Epithelial cell of proximal tubule (primary cell): ENCODE measurements at places on chromosomes 4 and X.
A peak's percentile ranks its signal among the peaks of the same experiment; 100 is the strongest.

- DNase-seq: no peak
Observed at GRCh38 chr4:148390311-148390710, 51.9 kb downstream of the NR3C2 start.

DNA sequence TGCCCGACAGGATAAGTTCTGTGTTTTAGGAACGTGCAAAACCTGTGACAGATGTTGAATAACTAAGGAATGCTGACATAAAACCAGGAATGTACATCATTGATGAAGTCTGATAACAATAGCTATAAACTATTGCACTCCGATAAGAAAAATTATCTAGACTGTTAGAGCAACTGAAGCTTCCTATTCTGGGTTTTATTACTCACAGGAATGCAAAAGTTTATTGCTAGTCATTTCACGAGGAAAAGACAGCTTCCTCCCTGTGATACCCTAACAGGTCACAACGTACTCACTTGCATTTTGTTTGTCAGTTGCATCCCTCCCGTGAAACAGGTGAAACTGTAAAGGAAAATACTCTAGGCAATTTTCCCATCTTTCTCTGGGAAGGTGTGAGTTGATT lies 65.9 kb downstream of the CLDN22 start:
- DNase-seq: no peak

DNA sequence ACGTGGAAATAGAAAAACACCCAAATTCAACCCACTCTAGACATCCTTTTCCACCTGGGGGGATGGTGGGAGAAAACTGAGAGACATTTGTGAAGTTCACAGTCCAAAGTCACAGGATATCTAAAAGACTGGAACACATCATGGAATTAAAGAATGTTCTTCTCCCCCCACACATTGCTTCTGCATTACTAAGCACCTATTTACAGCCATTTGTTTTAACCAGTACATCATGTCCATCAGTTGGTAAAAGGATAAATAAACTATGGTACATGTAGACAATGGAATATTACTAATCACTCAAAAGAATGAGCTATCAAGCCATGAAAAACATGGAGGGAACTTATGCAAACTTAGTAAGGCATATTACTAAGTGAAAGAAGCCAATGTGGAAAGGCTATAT lies 185.5 kb upstream of the ANXA10 start:
- no peak for DNase-seq

GRCh38 chrX:139932073-139932900 lies 566 bp downstream of the ATP11C start:
- DNase-seq: no peak

- no peak for DNase-seq
Observed at GRCh38 chr4:8688041-8688907, 95.7 kb downstream of the CPZ start.

GRCh38 chr4:61210186-61210939 lies 10.2 kb downstream of the ADGRL3 start:
- DNase-seq: no peak

DNA sequence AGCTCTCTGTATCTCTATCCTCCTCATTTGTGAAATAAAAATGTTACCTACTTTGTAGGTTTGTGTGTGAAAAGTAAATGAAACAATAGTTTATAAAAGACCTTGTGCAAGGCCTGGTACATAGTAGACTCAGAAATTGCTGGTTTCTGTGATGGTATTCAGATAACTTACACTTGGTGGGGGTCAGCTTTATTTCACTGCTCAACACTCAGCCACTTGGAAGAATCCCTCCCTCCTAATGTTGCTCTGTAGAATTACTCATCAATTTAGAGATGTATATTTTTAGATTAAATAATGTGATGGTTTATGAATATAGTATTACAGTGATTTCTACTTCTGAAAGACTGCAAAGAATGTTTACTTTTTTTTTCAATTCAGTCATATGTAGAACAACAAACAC lies 32.7 kb downstream of the SMARCAD1 start:
- DNase-seq: no peak

- DNase-seq: no peak
Observed at GRCh38 chr4:89998469-89999011, 103.9 kb downstream of the MMRN1 start.

- DNase-seq: peak; percentile 15
Observed at GRCh38 chrX:4932790-4933189, 1219.3 kb upstream of the PRKX start.

DNA sequence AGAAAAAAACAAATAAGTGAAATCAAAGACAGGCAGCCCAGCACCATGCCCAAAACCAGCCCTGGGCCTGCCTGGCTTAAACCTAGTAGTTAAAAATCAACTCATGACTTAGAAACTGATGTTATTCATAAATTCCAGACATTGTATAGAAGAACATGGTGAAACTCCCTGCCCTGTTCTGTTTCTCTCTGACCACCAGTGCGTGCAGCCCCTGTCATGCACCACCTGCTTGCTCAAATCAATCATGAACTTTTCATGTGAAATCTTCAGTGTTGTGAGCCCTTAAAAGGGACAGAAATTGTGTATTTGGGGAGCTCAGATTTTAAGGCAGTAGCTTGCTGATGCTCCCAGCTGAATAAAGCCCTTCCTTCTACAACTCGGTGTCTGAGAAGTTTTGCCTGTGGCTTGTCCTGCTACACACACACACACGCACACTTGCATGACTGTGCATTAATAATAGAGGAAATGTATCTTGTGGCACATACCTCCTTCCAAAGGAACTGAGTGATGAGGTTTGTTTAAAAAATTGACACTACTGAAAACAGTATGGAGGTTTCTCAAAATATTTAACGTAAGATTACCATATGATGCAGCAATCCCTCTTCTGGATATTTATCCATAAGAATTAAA lies 39.2 kb upstream of the UGT2B7 start:
- peak; percentile 62 for DNase-seq

DNA sequence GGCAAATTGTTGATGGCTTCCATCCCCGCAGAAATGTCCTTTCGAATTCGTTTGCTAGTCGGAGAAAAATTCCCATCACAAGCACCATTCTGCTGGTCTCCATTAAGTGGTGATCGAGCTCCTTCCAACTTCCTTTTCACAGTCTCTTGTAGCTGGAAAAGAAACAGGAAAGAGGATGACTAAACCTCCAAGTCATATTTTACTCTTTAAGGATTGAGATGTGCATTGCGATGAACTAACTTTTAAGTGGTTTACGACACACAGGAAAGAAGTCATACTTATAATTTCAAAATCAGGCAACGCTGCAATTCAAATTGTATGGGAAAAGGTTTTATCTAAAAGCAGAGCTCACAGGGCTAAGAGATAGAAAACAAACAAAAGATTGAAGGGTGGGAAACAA lies 225.2 kb downstream of the MGST2 start:
- DNase-seq: no peak

- DNase-seq: no peak
Observed at GRCh38 chrX:155876704-155877103, 4.4 kb upstream of the VAMP7 start.

GRCh38 chr4:91824773-91825172 lies 479.0 kb upstream of the GRID2 start:
- no peak for DNase-seq

DNA sequence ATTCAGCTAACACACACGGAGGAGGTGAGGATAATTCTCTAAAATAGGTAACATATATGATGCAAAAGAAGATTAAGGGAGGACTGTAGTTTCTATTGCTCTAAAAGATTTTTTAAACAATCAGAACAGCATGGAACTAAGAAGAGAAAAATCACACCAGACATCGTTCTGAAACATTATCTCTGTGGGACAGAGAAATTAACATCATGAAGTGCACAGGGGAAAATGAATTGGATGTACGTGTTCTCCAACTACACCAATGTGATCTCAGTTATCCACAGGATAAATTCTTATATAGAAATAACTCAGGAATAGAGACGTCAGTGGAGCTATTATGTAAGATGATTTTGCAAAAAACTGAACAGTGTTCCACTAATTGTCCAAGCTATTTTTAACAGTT lies 614.1 kb upstream of the HS3ST1 start:
- DNase-seq: no peak

- DNase-seq: no peak
Observed at GRCh38 chr4:38310446-38311043, 350.3 kb downstream of the PTTG2 start.

GRCh38 chr4:155304375-155304774 lies 72.4 kb downstream of the MAP9 start:
- no peak for DNase-seq

DNA sequence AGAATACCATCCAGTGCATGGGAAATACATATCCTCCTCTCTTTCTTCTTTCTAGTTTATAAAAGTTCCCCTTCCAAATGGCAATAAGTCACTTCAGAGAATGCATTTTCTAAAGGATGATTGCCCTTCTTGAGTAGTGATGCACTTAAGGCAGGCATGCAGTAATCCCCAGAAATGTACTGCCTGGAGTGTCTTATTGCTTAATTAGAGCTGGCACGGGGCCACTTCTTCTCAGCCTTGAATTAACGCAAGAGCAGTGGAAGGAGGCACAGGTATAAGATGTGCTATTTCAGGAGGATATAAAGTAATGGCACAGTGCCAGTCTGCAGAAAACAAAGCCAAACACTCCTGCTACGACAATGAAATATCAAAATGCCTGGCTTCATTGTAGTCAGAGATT lies 371.4 kb upstream of the FAM241A start:
- no peak for DNase-seq

DNA sequence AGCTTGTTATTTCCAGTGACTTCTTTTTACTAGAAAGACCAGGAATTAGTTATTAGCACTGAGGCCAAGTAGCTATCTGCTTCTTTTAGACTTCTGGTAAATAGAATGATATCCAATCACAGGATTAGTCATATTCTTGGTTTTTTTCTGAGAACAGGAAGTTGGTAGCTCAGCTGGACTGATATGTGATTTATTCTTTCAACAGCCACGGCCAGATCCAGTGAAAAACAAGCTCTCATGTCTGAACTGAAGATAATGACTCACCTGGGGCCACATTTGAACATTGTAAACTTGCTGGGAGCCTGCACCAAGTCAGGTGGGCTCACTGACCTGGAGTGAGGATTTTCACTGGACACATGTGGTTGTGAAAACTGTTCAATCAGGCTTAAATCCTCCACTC lies 48.6 kb downstream of the PDGFRA start:
- DNase-seq: peak; percentile 46

GRCh38 chr4:6086846-6087245 lies 68.6 kb upstream of the C4orf50 start:
- no peak for DNase-seq

DNA sequence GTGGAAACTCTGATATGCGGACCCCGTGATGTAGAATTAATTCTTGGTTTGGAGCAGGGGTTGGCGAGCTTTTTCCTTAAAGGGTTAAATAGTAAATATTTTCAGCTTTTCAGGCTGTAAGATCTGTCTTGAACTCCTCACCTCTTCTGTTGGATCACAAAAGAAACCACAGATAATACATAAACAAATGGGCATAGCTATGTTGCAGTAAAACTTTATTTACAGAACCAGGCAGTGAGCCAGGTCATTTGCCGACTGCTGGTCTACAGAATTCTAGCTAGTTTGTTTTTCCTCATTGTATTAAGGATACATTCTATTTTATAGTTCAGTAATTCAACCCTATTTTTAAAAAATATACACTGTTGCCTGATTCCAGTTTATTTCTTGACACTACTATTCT lies 116.6 kb downstream of the PAPSS1 start:
- DNase-seq: no peak
